ENCODE measurements at places on chromosomes 1 and 21.

- no peak for DNase-seq
Observed at GRCh38 chr1:78483903-78484302, 6.9 kb upstream of the PTGFR start.

DNA sequence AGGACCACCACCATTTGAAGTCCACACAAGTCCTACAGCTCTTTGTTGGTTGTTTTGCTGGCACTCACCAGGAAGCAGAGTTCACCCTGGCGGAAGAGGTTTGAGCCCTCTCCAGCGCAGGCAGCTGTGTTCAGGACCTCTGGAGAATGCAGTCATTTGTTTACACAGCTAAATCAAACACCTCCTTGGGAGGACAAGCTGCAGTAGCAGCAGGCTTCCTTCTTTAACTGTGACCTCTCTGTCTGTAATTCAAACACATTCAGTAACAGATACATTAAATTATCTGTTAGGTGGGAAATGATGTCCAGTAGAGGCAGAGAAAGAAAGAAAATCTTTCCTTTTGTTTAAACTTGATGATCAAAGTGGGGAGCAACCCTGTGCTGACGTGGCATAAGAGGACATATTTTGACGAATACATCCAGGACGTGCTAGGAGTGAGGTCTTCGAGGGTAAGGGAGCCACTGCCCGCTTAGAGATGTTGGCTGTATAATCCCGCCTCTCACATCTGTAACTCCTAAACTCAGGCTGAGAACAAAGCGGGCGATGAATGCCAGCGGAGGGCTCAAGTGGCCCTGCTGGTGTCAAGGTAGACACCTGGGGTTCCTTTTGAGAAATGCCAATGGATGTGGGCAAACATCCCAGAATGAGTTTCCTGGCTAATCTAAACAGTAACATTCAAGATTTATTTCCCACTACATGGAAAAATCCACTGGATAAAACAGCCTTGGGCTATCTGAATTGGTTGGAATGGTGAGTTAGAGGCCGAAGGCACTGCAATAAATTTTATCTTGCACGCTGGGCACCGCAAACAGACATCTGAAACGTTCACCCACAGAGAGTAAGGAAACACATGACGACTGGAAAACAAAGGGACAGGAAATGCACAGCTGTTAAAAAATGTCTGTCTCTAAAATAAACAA, 51.7 kb downstream of the ABCA4 start:
- no peak for DNase-seq

GRCh38 chr1:162072740-162073139, 3.2 kb downstream of the NOS1AP start:
- DNase-seq, result no peak

DNA sequence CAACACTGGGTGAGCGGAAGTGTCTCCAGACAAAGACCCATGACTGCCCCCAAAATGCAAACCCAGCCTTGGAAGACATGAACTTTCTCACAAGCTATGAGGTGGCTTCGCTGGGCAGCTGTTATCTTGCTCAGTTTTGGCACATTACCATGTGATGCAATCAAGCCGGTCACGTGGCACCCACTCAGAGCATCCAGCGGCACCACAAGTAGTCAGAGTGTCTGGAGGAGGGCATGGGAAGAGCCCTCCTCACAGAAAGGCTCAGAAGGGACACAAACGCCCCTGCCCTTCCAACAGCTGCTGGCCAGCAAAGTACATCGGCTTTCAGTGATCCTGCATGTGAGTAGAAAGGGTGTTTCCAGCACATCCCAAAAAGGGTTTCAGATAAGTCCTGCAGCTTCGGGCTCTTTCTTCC, 145.5 kb upstream of the IRF2BP2 start:
- DNase-seq, result no peak
